Activated CD4-positive, alpha-beta T cell treated with anti-CD3 and anti-CD28 coated beads, Interleukin-2, amount 50 U/mL, for 48 hours (primary cell): ENCODE measurements at places on chromosomes 2 and 18.

GRCh38 chr2:164438490-164439205, 182.6 kb downstream of the GRB14 start:
- DNase-seq: no peak

DNA sequence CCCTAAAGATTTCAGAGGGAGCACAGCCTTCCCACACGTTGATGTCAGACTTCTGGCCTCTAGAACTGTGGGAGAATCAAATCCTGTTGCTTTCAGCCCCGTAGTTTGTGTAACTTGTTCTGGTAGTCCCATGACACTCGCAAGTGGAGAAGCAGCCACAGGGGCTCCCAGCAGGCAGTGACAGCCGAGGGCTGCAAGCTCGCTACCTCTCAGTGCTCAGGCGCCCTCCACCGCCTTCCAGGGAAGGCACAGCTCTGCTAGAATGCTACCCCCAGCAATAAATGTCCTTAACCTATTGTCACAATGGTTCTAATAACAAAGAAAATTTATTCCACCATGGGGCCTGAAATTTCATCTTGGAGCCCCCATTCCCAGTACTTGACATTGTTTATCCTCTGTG, 143.1 kb upstream of the ZNF236 start:
- DNase-seq: no peak

GRCh38 chr2:105166688-105167087, 74.9 kb upstream of the GPR45 start:
- DNase-seq: no peak

DNA sequence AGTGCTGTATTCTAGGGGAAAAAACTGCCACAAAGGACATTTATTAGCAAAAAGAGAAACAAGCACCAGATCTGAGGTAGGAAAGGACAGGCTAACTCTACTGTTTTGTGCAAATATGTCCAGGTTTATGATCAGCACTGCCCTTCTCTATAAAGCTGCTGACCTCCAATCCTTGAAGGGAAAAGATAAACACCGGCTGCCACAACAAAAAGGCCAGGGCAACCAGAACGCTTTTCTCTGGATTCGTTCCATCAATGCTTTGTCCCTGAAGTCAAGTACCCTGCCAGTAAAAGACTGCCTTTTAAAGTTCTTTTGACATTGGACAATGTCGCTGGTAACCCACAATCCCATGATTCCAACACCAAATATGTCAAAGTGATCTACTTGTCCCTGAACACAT, 21.0 kb downstream of the SMAD2 start:
- no peak for DNase-seq

DNA sequence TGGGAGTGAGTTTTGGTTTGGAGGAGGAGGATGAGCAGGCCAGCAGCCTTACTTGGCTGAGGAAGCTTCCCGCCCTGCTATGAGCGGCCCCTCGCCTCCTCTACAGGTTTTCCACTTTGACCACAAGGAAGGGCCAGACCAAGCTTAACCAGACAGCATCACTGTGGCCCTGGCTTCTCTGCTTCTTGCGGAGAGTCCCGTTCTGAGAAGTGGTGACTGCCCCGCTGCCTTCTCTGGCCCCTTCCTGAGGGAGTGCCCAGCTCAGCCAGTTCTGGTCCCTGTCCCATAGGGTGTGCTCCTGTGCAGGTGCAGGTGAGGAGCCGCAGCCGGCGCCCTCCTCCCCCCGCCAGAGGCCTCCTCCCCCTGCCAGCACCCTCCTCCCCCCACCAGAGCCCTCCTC, 101.0 kb downstream of the FAM210A start:
- DNase-seq: no peak

DNA sequence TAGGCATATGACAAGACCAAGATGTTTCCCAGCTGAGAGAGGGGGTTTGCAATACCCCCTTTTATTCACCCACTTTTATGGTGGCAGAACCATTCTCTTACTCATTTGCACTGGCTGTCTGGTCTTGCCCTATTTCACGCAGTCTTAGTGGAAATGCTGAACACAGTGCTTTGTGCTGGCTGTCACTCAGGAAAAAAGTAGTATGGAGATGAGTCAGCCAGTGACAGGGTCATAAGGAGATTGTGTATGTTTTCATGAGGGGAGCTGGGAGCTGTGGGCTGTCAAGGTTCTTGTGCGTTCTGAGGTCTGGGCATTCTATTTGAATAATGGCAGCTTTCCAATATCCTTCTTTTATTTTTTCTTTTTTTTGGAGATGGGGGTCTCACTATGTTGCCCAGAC, 10.9 kb upstream of the CNRIP1 start:
- no peak for DNase-seq
